ENCODE measurements at places on chromosomes 1 and 21.

- no peak for DNase-seq
These were observed 105.8 kb downstream of the TNFSF18 start for GRCh38 chr1:172944931-172945330.

DNA sequence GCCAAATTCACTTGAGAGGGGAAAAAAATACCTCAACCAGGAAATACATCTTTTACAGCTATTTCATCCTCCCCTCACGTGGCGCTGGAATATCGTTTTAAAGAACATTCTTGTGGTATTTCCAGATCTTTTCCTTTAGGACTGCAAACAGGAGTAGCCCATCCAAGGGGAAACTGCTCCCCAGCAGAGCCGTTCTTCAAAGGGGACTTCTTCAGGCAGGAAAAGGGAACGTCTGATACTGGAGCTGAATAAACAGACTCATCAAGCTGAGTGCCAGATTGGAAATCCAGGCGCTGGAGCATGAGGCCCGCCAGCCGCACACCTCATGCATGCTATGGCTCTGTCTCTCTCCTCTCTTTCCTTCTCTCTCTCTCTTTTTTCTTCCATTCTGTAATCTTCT lies 34.0 kb upstream of the PROX1 start:
- no peak for DNase-seq

- no peak for DNase-seq
These were observed 1.1 kb upstream of the UAP1 start for GRCh38 chr1:162560303-162561036.

- DNase-seq = no peak
These were observed 112.3 kb downstream of the TSEN15 start for GRCh38 chr1:184163674-184164465.

DNA sequence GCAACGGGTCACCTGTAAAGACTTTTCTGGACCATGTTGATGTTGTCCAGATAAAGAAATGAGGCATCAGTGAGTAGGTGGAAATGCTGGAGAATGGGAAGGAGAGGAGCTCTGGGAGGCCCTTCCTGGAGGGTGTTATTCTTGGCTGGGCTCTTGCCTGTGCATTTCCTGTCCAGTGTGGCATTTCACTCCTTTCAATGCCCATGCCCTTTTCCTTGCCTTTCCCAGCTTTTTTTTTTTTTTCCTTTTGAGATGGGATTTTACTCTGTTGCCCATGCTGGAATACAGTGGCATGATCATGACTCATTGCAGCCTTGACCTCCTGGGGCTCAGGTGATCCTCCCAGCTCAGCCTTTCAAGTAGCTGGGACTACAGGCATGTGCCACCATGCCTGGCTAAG lies 11.8 kb downstream of the NOS1AP start:
- no peak for DNase-seq

DNA sequence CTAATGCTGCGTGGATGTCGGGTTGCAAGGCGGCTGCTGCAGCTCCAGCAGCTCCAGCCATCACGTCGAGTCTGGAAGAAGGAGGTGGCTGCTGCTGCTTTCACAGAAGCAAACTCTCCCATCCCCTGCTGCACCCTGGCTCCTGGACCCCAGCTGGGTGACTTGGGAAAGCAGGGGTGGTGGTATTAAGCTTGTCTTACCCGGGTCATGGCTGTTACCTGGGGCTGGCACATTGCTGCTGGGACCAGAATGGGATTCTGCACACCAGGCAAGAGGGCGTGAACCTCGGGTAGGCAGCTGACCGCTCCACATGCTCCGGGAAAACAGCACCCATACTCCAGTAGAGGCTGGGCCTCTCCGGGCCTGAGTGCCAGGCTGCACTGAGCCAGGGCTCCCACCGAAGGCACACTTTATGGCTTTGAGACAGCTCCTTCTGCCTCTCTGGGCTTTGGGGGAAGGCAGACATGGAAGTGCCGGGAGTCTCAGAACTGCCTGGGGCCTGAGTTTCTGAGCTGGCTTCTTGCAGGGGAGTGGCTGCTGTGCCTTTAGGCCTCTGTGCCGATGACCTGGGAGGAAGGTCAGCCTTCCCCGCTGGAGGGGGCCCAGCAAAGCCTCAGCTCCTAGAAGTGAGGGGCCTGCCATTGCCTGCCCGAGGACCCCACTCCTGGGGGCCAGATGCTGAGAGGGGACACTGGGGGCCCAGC lies 1.2 kb downstream of the SMIM1 start:
- DNase-seq = no peak
